ENCODE measurements at places on chromosomes 2 and 18.

DNA sequence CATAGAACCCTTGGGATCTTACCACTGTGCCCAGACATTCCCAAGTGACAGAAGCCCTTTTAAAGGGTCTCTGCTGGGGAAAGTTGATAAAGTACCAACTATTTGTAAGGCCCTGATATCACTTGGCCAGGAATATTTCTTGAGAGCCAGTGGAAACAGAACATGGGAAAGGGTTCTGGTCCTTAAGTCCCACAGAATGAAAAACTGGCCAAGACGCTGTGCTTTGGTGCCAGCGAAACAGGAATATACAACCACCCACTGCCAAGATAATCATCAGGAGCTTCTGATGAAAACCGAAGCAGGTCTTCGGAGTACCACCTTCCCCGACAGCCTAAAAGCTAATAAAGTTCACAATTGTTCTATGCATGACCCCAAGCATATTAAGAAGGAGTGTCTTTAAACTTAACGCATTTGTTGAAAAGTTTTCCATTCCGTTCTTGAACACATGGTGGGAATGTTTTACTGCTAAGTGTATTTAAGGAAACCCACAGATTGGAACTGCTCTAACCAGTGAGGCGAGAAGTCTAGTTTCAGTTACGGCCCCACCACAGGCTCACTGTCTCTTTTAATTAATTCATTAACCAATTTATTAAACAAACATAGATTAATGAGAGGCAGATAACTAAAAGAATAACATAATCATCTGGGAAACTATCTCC is 152.6 kb downstream of the ANKRD44 start:
- no peak for DNase-seq

GRCh38 chr18:46253498-46253897 is 149.3 kb downstream of the HAUS1 start:
- no peak for DNase-seq

- DNase-seq = no peak
Observed at GRCh38 chr2:102094917-102095316, 47.6 kb upstream of the IL1R1 start.

- no peak for DNase-seq
Observed at GRCh38 chr2:110852541-110853263, 120.3 kb downstream of the ACOXL start.

DNA sequence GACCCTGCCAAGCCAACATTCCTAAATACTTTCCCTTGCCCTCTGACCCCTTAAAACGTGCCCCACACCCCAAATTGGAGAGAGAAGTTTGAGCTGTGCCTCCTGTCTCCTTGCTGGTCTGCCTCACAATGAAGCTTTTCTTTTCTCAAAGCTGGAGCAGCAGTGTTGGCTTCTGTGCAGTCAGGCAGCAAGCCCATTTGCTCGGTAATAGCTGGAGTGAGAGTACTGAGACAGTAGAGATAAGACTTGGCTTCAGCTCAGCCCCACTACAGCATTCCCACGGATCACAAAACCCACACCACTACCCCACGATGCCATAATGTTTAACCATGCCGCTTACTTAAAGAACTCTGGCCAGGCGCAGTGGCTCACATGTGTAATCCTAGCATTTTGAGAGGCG is 73.0 kb downstream of the NCAPH start:
- no peak for DNase-seq

DNA sequence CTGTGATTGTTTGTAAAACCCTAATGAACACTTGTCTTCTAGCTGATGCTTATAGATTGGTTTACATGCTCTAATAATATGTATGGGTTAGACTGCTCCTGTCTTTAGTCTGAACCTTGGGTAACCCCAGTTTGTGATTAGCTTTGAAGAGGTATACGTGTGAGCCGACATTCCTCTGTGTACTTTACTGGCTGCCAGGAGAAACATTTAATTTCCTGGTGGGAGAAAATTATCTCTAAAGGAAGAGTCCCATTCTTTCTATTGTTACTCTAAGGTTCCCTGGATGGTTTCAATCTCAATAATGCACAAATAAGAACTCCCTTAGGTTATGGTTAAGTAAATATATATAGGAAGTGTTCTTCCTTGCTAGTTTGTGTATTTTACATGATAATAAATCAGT is 143.6 kb upstream of the ZSWIM2 start:
- DNase-seq = no peak

DNA sequence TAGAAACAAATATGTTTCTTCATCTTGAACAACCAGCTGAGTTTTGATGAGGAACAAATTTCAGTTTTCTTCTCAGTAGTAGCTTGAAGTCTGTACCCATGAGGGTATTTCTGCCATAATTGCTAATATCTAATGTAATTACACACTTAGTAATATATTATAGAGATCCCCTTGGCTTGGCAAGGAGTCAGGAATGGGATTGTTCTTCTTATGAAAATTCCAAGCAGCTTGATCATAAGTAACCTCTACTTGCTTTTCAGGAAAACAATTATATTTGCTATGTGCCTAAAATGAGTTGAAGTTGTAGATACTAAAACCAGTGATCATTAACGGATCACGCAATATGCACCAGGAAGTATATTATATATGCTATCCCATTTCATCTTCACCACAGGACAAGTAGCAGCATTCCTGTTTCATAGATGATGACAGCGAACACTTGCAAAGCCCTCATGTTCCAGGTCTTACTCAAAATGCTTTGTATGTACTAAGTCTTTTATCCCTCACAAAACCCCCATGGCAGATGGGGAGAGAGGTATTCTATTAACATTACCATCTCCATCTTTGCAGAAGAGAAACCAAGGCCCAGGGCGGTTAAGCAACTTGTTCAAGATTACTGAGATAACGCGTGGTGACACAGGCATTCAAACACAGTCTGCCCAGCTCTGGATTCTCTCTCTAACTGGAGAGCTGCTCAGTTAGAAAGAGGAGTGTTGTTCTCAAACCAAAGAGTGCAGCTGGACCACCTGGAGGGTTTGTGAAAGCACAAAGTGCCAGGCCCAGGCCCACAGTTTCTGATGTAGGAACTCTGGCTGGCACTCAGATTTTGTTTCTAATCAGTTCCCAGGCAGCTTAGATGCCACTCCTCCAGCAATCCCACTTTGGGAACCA is 21.8 kb upstream of the RGPD4 start:
- no peak for DNase-seq

DNA sequence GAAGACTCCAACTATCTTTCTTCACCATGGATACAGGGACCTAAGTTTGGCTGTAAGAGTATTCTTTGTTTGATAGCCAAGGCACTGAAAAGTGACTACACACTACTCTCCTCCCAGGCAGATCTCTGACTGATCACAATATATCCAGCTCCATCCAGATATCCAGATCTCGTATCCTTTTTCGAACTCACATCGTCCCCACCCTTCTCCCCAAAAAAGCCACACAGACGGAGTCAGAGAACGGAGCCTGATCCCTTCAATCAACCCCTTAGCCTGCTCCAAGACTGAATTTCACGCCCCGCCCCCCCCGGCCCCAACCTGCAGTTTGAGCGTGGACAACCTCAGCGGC is 533 bp downstream of the DHX57 start:
- DNase-seq = no peak

DNA sequence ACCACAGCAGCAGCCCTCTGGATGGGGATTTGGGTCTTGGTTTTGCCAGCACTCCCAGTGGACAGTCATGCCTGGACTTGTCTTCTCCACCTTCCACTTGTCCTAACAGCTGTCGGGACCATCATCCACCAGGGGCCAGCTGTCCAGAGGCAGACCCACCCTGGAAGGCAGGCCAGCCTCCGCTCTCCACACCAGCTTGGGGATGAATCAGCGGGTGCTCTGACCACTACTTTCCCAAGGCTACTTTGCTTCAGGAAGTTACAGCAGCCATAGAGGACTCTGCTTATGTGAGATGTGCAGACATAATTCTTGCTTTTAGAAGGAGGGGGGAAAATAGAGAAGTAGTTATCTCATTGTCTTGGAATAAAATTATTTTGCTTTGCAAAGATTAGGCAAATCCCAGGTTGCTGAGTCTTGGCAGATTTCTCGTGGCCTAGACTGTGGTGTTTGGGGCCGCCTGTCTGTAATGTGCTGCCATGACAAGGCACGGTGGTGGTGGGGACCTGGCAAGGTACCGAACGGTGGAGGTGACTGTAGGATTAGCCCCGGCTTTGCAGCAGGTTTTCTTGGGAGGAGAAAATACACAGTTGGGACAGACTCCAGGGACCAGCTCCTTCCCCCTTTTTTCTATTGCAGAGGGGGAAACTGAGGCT is 148.7 kb downstream of the AGAP1 start:
- DNase-seq = no peak

GRCh38 chr2:10507106-10507505 is 59.0 kb upstream of the ODC1 start:
- DNase-seq = no peak

GRCh38 chr18:78796693-78797455 is 182.7 kb upstream of the SALL3 start:
- no peak for DNase-seq

- no peak for DNase-seq
Observed at GRCh38 chr2:24203029-24203786, 28.4 kb downstream of the FAM228A start.

GRCh38 chr18:58902961-58903360 is 38.3 kb downstream of the ZNF532 start:
- no peak for DNase-seq

- no peak for DNase-seq
Observed at GRCh38 chr18:63402246-63403162, 19.8 kb downstream of the VPS4B start.

- peak; percentile 28 for DNase-seq
Observed at GRCh38 chr2:235106874-235107639, 155.2 kb downstream of the SH3BP4 start.

DNA sequence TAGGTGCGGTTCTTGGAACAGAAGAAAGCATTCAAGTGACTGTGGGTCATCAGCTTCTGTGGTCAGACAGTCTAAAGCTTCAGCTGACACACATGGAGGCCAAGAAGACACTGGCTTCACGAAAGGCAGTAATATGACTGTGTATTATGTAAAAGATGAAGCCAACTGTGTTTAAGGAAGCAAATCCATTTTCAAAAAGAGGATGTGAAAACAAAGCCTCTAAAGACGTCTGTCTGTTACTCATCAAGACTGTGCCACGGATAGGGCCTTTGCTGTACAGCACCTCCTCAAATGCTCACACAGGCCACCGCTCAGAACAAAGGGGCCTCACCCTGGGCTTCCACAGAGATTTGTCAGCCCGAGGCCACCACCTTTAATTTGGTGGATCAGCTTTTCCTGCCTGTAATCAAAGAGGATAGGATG is 21.1 kb upstream of the TMEM163 start:
- DNase-seq = peak; percentile 83
